Hippocampal formation (tissue), 2 donors: ENCODE measurements at places on chromosomes 1 and 21.

GRCh38 chr1:38121231-38121680 lies 74.7 kb upstream of the POU3F1 start:
- DNase-seq = no peak

DNA sequence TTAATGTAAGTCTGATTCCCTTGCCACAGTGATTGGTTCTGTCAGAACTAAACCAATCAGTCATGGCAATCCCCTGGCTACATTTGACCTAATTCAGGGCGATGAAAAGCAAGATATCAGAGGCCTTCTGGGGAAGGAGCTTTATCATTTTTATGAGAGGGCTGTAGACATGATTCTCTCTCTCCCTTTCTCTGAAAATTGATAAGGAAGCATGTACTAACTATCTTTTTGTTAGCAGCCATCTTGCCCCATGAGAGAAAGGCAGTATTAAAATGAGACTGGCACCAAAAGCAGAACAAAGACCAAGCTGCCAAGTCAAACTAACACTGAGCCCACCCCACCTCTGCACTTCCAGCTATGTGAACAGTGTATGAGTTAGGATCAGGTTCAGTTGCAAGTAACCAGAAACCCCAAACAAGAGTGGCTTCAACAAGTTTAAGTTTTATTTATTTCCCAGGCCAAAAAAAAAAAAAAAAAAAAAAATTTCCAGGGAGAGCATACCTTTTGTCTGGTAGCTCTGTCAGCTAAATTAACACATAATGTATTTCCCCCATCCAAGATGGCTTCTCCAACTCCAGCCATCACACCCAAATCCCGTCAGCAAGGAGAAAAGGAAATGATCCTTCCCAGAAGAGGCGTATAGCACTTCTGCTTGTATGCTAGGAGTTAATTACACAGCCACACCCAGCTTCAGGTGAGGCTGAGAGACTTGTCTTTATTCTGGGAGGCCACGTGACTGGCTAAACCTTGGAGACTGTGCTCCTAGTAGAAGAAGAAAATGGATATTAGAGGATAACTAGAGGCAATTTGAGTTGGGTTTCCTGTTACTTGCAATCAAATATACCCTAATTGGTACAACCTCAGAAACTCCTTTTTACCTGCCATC lies 105.8 kb upstream of the RALGPS2 start:
- no peak for DNase-seq

GRCh38 chr1:150765296-150765976 lies at the start of gene CTSS:
Gene CTSS (minus strand): TSS chr1:150765778. CDS start chr1:150764763, 1,015 bp downstream.
- DNase-seq = peak; percentile 46

- DNase-seq = no peak
Observed at GRCh38 chr1:35931446-35932157, 697 bp downstream of the AGO3 start.

- DNase-seq = no peak
Observed at GRCh38 chr1:183841950-183842794, 37.3 kb downstream of the RGL1 start.

- DNase-seq = no peak
Observed at GRCh38 chr1:240343966-240344365, 252.3 kb downstream of the FMN2 start.

GRCh38 chr1:2942410-2942809 lies 78.9 kb upstream of the ACTRT2 start:
- no peak for DNase-seq

DNA sequence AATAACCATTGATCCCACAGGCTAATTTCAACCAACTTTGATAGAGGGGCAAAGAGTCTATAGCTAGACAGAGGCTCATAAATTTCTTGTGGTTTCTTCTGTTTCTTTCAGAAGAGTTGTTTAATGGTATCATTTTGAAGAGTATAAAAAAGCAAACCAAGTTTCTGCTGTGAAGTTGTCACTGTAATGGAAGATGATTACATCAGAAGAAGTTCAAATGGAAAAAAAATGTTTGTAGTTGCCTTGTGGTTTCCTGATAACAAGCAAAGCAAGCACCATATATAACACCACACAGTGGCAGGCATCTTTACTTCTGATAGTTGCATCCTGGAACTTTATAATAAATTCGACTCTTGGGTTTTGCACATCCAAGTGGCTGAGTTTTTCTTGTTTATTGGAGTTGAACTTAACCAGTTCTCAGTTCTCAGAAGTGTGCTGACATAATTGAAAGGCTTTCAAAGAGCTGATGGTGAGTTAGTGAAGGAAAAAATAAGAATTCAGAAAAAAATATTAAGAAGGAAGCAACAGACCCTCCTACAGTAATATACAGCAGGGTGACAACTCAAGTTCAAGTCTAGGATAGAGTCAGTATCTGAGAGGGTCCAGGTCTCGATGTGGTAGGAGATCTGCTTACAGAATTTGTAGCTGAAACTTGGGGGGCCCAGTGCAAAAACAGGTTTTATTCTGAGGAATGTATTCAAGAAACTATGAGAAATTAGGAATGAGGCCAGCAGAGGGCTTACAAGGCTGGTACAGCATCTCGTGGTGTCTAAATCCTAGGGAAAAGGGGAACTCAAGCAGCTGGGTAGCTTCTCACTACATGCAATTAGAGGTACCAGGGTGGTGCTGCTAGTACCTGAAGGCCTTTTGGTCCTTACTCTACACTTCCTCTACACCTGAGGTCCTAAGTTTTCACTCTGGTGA lies 123.5 kb downstream of the CRB1 start:
- DNase-seq = no peak

GRCh38 chr1:83996191-83996590 lies 2.7 kb downstream of the TTLL7 start:
- DNase-seq = no peak

- DNase-seq = no peak
Observed at GRCh38 chr1:30034627-30035521, 688.5 kb downstream of the MATN1 start.

DNA sequence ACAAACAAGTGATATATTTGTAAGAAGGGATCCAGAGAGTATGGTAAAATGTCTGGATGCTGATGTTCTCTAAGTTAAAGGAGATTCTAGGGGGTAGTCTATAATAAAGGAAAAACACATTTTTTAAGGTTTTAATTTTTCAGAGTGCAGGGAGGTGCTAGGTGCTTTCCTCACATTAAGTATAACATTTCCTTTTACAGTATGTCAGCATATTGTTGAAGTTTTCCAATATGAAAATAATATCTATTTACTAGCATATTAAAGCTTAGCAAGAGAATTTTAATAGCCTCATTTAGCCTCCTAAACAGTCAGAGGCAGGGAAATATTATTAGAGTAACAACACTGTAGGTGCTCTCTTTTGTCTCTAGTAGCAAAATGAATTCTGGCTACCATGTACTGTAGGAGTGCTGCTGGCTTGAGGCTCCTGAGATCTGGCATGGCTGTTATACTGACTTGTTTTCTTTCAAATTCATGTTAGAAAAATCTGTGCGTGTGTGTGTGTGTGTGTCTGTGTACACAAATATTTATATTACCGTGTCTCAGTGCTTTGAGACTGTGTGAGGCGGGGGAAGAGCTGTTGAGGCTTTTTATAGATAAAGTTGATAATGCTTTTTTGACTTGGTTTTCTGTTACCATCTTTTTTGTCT lies 71.0 kb downstream of the POU2F1 start:
- no peak for DNase-seq

DNA sequence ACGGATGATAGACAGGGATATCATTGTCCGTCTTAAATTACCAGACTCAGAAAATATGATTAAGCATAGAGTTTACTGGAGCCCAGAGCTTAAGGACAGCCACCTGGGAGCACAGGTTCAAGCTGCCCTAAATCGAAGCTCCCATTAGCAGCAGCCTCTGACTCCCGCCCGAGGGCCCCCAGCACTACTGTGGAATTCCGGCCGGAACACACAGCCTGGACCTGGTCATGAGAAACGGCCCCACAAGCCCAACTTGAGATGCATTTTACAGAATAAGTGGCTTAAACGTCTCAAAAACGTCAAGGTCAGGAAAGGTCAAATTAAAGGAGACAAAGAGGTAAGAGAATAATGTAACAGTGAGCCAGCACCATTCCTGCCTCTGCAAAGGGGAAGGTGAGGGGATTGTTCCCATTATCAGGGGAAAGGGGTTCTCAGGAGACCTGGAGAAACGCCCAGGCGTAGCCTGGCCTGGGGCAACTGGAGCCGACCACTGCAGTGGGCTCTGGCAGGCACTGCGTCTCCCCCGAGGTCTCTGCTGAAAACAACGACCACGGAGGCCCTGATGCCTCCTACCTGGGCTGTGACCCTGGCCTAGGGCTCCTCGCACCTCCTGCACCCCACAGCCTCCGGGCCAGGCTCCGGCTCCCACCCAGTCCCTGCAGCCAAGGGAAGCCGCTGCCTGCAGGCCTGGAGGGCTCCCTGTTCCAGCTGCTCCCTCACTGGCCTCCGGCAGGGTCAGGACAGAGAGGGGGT lies 11.5 kb upstream of the COL6A1 start:
- DNase-seq = no peak

DNA sequence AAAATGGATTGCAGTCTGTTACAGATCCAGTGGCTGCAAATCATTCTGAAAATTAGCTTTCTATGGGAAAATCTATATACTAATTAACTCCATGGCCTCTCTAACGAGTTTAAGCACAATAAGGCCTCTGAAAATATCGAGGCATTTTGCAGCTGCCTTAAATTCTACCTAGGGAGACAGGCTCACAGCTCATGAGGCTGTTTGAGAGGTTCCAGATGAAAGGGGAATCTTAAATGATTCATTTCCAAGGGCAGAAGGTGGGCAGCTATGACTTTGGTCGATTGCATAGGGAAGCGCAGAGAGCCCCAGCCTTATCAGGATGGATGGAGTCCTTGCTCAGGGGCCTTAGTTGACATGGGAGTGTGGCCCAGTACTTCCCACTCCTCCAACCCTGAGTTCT lies 216.8 kb upstream of the POU3F1 start:
- no peak for DNase-seq

DNA sequence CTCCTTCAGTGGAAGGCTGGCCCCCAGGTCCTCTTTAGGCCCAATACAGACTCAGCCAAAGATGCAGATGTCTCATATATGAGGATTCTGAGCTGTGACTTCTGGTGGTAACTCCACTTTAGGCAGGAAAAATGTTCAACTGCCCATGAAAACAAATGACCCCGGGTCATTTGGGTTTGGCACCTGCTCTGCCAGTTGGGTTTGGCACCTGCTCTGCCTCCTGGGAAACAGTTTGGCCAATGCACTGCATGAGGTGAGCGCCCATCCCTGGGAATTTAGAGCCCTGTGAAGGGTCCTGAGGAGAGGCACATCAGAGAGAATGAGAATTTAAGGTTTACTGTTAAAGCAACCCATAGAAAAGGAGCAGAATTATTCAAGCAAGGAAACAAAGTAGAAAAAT lies 45.3 kb downstream of the B3GALT5 start:
- no peak for DNase-seq

DNA sequence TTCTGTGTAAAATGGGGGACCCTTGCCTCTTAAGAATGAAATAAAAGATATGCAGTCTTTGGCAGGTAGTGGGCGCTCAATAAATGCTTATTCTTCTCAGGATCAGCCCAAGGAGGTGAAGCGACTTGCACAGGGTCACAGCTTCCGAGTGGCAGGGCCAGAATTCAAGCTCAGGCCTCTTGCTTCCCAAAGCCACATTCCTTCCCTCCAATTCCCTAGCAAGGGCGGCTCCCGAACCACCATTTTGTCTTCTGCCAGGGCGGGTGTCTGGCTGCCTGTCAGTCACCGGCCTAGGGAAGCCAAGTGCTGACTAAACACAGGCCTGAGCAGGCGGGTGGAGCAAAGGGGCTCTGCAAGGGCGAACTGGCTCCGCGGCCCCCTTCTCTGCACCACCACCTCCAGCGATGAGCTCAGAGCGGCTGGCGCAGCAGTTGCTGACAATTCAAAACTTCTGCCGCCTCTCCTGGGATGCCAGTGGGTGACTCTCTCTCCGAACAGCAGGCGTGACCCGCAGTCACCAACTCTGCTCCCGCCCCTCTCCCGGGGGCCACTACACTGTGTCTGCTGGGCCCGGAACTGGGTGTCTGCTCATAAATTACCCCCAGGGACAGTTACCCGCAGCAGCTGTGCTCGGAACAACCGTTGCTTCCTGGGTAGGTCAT lies 10.8 kb downstream of the GPR3 start:
- DNase-seq = peak; percentile 27

GRCh38 chr1:77103486-77103885 lies 115.7 kb downstream of the PIGK start:
- no peak for DNase-seq

DNA sequence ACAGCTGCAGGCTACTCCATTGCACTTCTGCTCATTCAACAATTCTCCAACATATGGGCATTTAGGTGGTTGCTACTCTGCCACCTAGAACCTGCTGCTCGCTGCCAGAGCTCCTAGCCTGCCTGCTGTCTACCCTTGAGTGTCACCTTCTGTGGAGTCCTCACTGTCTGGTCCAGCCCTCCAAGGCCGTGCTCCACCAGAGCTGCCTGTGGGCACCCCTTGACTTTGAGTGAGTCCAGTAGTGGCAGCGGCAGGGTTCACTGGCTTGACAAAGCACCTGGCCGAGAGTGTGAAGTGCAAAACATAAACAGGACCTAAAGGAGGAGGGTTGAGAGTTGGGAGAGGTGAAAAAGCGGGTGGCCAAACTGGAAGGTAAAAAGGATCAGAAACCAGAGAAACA lies 120.3 kb upstream of the DNAH14 start:
- DNase-seq = no peak

- DNase-seq = no peak
Observed at GRCh38 chr1:202663131-202663530, 47.1 kb downstream of the SYT2 start.
